ENCODE measurements at places on chromosomes 1 and 21. TPM values are rescaled to one million over a fixed set of nuclear protein-coding genes. Genes with fewer than 3 reads are reported as not detected.

DNA sequence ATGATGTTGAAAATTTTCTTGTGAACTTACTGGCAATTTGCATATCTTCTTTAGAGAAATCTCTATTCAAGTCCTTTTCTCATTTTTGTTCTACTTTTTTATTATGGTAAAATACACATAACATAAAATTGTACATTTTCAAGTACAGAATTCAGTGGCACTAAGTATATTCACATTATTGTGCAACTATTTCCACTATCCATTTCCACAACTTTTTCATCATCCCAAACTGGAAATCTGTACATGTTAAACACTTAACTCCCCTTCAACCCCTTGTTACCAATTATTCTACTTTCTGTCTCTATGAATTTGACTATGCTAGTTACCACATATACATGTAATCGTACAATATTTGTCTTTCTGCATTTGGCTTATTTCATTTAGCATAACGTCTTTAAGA lies 19.4 kb downstream of the EPS15 start:
- DNase-seq: no peak

DNA sequence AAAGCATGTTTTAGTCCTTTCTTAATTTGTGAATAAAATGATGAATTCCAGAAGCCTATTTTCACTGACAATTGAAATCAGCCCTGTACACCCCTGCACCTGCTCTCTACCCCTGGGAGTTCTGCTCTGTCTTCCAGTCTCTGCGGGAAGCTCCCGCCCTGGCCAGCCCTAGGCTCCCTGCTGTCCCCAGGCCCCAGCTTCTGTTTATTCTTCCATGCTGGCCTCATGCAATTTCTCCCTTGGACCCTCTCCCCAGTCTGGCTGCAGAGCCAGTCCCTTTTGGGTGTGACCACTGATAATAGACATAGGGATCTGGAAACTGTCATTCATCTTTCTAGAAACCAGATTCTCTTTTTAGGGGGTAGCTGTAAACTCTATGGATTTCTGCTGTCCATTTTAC lies 258.6 kb downstream of the GRIK3 start:
- no peak for DNase-seq

PSEN2 gene
- 103 TPM for total RNA-seq

DNA sequence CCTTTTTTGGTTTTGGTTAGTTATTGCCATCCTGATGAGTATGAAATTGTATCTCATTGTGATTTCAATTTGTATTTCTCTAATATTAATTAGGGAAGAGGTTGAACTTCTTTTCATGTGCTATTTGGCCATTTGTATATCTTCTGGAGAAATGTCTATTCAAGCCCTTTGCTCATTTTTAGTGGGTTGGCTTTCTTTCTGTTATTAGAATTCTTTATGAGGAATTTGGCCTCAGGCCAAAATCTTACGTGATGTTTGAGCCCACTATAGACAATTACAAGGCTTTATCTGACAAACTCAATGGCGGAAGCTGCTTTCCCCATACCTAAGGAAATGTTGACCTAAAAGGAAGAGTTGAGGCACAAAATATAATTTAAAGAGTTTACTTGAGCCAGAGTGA lies 32.9 kb downstream of the IVNS1ABP start:
- no peak for DNase-seq

SRGAP2C gene
- total RNA-seq: 7.6 TPM

All from PC-3 (cell line).